ENCODE measurements at places on chromosomes 3 and 15.

- DNase-seq, result no peak
Observed at GRCh38 chr15:73210630-73211029, 158.1 kb downstream of the HCN4 start.

GRCh38 chr15:45428491-45428890 lies 50.1 kb upstream of the GATM start:
- DNase-seq, result no peak

GRCh38 chr15:90982135-90982534 lies 12.2 kb downstream of the PRC1 start:
- no peak for DNase-seq

DNA sequence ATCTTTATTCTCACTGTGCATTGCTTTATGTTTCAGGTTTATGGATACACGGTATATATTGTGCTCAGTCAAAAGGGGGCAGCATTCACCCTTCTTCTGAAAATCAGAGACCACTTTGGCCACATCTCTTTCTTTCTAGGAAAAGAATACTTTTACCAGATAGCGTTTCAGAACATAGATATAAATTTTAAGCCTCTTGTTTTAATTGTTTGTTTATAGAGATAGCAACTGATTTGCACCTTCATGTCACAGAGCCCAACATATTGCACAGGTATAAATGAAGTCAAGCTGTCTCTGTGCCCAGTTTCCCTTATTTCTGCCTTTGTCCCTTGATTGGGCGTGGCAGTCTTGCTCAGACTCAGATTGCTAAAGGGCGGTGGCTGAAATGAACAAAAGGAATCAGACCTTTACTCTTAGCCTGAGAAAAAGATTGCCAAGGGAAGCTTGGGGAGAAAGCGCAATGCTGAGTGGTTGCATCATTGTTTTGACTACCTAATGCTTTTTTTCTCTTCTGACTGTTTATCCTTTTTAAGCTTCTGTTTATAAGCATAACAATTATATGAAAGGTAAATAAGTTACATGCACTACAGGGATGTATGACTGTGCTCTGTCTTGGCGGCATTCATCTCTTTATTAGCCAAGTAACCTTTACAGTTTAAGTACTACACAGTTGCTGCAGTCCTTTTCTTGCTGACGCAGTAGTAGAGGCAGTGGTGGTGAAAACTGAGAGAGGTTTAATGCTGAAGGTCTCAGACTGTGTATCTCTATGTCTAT lies 70.8 kb upstream of the ZBTB20 start:
- peak; percentile 39 for DNase-seq

- no peak for DNase-seq
Observed at GRCh38 chr3:126051741-126052140, 32.2 kb downstream of the SLC41A3 start.

- no peak for DNase-seq
Observed at GRCh38 chr3:114582929-114583328, 289.1 kb downstream of the TIGIT start.

DNA sequence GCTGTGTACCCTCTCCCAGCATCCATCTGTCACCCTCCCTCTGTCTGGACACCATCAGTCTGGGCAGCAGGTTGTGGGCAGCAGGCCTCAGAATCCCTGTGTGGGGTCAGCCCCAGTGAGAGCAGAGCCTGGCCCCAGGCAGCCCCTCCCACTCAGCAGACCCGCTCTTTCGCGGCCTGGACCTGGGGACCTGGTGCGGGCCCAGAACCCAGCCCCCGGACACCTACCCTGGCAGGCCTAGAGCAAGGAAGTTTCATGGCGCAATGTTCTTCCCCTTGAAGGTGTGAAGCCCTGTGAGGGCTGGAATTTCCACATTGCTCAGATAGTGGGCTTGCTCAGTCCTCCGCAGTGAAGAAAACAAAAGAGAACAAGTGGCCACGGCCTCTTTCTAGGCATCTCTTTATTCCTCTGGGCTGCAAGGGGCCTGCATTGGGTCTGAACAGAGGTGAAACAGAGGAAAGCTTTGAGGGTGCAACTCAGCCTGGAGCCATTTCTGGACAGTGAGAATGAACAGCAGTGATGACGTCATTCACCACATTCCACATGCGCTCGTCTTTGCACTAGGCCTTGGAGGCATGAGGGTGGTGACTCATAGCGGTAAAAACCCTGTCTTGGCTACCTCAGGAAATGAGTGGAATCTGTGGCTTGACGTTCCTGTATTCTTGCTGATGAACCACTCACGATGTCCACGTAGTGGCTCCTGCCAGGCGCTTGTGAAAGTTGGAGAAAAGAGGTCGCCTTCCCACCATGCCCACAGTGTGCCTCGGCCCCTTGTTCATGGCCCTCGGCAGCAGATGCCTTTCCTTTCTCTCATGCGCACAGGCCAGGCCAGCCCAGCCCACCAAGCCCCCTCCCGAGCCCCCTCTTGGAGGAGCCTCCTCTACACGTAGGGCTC lies 66.1 kb downstream of the SLC30A4 start:
- DNase-seq, result no peak

- DNase-seq, result no peak
Observed at GRCh38 chr15:52109559-52110451, 2.8 kb downstream of the BCL2L10 start.

Data from NCI-H187 treated with DMSO at 0.1 percent for 48 hours (cell line).